ENCODE measurements at places on chromosomes 5 and 9. TPM values are rescaled to one million over a fixed set of nuclear protein-coding genes. Genes with fewer than 3 reads are reported as not detected.
A peak's percentile ranks its signal among the peaks of the same experiment; 100 is the strongest.

- DNase-seq, result peak; percentile 42
These were observed 242.1 kb downstream of the BNC2 start for GRCh38 chr9:16628413-16628812.

- no peak for DNase-seq
These were observed 119.6 kb upstream of the PITX1 start for GRCh38 chr5:135153661-135154060.

GRCh38 chr5:68484307-68485068 lies 268.9 kb downstream of the PIK3R1 start:
- DNase-seq, result peak; percentile 80

- no peak for DNase-seq
These were observed 87.7 kb downstream of the RAB3C start for GRCh38 chr5:58670582-58670981.

DNA sequence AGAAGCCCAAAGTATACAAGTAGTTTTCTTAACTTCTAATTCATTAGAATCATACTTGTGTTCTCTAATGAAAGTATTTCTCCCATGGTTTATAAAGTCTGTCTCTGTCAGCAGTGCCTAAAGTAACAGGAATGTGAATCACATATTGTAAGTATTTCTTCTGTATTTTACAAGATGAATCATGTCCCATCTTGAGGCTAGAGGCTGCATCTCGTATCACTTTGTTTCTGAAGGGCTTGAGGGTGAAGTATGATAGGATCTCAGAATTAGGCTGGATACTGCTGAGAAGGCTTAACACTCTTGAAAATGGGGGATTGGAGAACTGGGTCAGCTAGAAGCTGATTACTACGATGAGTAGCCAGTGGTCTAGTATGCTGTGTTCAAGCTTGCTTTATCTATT lies 242.2 kb upstream of the ACTBL2 start:
- peak; percentile 72 for DNase-seq

- no peak for DNase-seq
These were observed 386.0 kb downstream of the SPOCK1 start for GRCh38 chr5:137113161-137113560.

- DNase-seq, result no peak
These were observed 14.4 kb downstream of the CAMK4 start for GRCh38 chr5:111238431-111239225.

- peak; percentile 66 for DNase-seq
These were observed 69.3 kb upstream of the DAB2 start for GRCh38 chr5:39494107-39494510.

DNA sequence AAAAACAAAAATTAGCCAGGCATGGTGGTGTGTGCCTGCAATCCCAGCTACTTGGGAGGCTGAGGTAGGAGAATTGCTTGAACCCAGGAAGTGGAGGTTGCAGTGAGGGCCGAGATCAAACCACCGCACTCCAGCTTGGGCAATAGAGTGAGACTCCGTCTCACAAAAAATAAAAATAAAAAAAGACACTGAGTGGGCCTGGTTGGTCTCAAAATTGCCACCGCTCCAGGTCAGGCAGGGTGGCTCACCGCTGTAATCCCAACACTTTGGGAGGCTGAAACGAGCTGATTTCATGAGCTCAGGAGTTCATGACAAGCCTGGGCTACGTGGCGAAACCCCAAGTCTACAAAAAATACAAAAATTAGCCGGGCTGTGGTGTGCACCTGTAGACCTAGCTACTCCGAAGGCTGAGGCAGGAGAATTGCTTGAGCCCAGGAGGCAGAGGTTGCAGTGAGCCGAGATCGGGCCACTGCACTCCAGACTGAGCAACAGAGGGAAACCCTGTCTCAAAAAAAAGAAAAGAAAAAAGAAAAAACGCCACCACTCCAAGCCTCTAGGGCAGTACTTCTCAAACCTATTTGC lies 1.8 kb downstream of the STK10 start:
- DNase-seq, result no peak

DNA sequence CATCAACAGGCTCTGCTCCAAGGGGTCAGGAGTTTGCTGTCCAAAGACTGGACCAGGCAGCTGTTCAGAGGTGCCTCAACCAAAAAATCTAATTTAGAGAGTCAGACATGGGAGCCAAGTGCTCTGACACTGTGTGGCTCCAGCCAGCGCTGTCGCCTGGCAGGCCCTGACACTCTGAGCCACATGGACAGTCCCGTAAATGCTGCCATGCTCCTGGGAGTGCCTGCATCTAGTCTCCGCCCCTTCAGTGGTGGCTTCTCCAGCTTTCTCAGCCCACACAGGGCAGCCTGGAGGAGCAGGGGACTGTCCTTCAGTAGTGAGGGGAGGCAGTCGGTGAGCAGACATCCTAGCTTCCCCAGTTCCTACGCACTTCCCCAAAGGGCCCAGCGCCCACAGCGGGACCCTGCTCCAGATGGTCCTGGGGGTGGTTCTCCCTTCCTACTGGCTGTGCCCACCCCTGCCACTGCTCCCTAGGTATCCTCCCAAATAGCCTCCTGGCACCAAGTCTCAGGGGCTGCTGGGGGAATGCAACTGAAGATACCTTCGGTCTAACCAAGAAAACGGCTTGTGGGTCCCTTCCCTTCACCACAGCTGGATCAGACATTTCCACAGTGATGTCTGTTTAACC lies 72.3 kb downstream of the SHC3 start:
- DNase-seq, result no peak

- peak; percentile 81 for DNase-seq
These were observed 124.4 kb downstream of the SSBP2 start for GRCh38 chr5:81626524-81626923.

DNA sequence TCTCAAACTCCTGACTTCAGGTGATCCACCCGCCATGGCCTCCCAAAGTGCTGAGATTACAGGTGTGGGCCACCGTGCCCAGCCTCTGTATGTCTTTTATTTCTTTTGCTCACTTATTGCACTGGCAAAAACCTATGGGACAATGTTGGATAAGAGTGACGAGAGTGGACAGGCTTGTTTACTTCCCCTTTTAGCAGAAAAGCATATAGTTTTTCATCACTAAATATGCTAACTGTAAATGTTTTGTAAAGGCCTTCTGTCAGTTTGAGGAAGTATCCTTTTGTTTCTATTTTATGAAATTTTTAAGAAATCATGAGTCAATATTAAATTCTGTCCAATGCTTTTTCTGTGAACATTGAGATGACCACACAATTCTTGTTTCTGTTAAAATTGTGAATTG lies 103.3 kb downstream of the AUH start:
- DNase-seq, result no peak

- no peak for DNase-seq
These were observed 43.0 kb upstream of the FLT4 start for GRCh38 chr5:180692429-180692828.

DNA sequence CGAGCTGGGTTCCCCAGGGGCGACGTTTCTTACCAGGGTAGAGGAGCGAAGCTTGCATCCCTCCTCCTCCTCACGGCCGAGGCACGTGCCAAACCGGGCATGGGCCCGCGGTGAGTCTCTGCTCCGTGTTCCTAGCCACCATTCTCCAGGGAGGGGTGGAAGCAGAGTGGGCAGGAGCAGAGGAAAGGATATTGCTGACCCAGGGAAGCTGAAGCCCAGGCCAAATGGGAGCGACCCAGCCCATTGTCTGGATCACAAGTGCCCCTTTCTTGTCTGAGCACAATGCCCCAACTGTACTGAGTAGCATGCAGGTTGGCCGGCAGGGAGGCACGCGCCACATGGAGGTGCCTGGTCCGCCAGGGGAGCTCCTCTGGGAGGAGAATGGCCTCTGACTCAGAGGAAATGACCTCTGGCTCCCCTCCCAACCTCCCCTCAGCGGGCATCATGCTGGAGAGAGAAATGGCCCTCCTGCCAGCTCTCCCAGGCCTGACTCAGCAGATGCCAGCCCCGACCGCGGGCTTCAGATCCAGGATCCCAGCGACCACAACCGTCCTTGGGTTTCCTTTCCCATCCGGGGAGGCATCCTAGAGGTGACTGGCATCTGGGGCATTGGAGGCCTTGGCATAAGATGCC lies 1.1 kb downstream of the PRR7 start:
- DNase-seq, result peak; percentile 83

DNA sequence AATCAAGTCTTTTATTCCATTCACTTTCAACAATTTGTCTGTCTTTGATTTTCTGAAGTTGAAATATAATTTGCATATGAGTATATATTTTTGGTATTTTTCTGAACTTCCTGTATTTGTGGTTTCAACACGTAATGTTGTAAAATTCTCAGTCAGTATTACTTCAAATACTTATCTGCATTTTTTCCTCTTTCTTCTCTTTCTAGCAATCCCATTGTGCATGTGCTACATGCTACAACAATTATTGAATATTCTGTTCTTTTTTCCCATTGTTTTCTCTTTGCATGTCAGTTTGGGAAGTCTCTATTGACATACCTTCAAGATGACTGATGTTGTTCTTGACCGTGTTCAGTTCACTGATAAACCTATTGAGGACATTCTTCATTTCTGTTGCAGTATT lies 5.6 kb upstream of the ANKRD18A start:
- DNase-seq, result no peak

- no peak for DNase-seq
These were observed 34.2 kb upstream of the IL7R start for GRCh38 chr5:35822511-35822910.

- no peak for DNase-seq
These were observed 70.6 kb downstream of the IQGAP2 start for GRCh38 chr5:76473661-76474060.

- peak; percentile 7 for DNase-seq
These were observed 6.5 kb upstream of the TMEM210 start for GRCh38 chr9:137178201-137178938.

- peak; percentile 58 for DNase-seq
These were observed 1.7 kb downstream of the DIAPH1 start for GRCh38 chr5:141617128-141617527.

- DNase-seq, result peak; percentile 49
These were observed 16.0 kb upstream of the JADE2 start for GRCh38 chr5:134509308-134510040.

DNA sequence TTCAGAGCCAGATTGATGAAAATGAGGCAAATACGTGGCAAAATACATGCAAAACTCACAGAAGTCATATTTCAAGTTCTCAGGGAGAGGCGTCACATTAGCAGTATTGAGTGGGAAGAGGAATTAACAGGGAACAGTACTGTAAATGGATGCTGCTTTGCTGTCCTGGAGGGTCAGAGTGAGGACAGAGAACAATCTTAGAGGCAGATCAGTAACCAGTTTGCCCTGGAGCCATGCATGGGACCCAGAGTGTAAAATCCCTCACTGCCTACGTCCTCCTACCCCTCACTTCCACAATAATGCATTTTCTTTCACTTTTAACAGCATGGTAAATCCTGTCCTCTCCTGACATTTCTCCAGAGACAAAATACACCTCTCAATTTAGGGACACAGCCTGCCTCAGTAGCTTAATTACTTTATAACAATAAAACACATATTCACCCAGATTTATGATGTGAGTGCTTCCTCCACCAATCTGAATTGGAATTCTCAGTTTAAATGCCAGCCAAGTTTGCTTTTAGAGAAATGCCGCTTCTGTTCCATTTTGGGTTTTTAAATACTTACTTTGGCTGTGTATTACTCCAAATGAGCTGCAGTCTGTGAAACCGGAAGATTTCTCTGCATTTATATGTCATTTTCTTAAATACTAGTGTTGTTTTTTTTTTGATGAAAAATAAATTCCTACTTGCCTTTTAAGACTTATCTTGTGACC lies 70.0 kb downstream of the LMNB1 start:
- no peak for DNase-seq

- DNase-seq, result no peak
These were observed 694.3 kb downstream of the BRINP1 start for GRCh38 chr9:118674942-118675341.

GRCh38 chr5:66362687-66363086 lies 218.6 kb downstream of the SREK1 start:
- DNase-seq, result peak; percentile 17

GRCh38 chr5:88438006-88438405 lies 169.4 kb upstream of the TMEM161B start:
- DNase-seq, result peak; percentile 27

DNA sequence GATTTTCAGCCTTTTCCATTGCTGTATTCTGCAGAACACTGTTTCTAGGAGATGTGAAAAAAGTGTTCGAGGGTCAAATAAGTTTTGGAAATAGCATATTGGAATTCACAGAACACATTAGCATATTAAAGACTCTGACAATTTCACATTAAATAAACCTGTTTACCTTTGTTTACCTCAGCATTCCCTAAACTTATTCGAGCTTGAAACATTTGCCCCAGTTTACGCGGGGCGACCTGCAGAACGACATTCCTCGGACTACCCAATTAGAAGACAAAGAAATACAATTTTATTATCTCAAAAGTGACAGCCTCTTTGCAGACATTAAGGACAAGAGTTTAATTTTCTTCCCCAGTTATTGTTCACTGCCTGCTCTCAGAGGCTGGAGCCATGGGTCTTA lies 110.3 kb upstream of the NFIB start:
- DNase-seq, result no peak

DNA sequence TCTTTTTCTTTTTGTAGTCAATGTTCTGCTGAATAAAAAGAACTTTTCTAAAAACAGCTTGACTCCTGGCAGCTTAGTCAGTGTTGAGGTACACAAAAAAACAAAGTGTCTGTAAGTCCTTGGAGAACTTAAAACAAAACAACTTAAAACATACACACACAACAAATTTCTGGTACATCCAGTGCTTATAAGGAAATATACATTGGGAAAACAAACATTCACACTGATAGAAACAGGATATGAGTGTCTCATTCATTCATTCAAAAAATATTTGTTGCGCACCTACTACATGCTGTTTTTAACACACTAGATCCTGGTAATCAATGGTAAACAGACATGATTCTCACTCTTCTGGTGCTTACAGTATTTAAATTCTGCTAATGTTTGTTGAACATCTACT lies 27.4 kb upstream of the MEGF9 start:
- no peak for DNase-seq

- DNase-seq, result peak; percentile 86
These were observed 27.2 kb downstream of the C9orf152 start for GRCh38 chr9:110180511-110181434.

RASGEF1C gene
- not detected for total RNA-seq

RMRP gene
- 20,944 TPM for total RNA-seq

MPDZ gene
- total RNA-seq, result 29.2 TPM

PCDHGA5 gene
- total RNA-seq, result 0.86 TPM

SPINK13 gene
- total RNA-seq, result not detected

CCL27 gene
- total RNA-seq, result not detected

PALM2AKAP2 gene
- total RNA-seq, result 12.5 TPM

NRARP gene
- 0.32 TPM for total RNA-seq

LCN15 gene
- not detected for total RNA-seq

HAVCR2 gene
- not detected for total RNA-seq

GHR gene
- 1.5 TPM for total RNA-seq

UIMC1 gene
- 27.6 TPM for total RNA-seq

SMIM33 gene
- not detected for total RNA-seq

SLC1A3 gene
- 2.5 TPM for total RNA-seq

TNFSF15 gene
- total RNA-seq, result not detected

CDH12 gene
- not detected for total RNA-seq

MYMK gene
- total RNA-seq, result not detected

NPDC1 gene
- total RNA-seq, result 43.1 TPM
